ENCODE measurements at places on chromosomes 5 and 9.
A peak's percentile ranks its signal among the peaks of the same experiment; 100 is the strongest.

- peak; percentile 14 for DNase-seq
Observed at GRCh38 chr9:71646131-71646530, 122.2 kb downstream of the CEMIP2 start.

DNA sequence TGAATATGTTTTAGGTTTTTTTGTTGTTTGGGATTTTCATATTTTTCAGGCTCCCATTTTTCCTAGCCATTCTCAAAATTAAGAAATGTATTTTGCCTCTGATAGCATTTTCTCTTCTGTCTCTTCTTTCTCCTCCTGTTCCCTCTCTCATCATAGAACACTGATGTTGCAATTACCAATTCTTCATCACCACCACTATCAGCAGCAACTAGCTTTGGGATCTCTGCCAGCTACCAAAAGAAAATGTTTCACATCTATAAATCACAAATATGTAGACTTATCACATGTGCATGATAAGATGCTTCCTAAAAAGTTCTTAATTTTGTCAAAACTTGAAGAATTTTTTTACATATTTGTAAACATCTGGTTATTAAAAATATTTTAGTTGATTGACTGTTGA lies 887.1 kb downstream of the MAT2B start:
- no peak for DNase-seq

DNA sequence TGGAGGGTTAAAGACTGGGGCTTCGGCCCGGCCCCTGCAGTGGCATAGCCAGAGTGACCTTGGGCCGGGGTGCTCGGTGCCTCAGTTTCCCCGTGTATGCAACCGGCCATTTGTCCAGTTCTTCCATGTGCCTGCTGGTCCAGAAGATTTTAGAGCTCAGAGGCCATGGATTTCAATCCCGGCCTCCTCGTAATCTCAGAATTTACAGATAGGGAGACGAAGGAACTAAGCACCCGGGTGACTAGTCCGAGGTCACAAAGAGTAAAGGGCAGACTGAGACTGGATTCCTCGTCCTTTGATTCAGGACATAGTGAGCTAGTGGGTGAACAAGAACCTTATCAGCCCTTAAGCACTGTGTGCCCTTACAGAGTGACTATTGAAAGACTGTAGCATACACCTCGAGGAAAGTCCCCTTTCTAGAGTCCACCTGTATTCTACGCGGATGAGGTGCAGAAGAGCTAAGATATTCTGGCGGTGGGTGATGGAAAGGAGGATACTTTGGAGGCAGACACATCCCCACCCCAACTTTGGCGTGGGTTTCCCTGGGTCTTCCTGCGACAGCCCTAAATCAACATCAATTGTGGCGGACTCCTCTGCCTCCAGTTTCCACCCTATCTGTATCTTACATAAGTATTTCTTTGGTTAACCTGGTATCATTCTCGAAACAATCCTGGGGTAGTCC lies 597 bp downstream of the SLC31A1 start:
- DNase-seq: no peak

DNA sequence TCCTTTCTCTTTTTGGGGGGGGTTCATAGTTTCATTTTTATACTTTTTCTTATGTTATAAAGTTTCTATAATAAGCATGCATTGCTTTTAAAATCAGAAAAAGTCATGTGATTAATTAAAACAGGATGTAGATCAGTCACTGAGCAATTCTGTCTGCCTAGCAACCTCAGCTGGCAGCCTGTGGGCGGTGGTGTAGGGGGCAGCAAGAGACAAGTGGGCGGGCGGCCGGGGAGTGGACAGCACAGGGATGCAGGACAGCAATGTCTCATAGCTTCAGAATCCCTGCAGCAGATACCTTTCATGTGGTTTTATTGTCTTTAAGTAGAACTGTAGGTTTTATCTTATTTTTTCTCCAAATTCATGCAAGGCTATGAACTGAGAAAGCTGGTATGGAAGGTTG lies 101.9 kb upstream of the S1PR3 start:
- DNase-seq: peak; percentile 5

GRCh38 chr5:57986761-57987341 lies 473.0 kb downstream of the PLK2 start:
- peak; percentile 4 for DNase-seq

DNA sequence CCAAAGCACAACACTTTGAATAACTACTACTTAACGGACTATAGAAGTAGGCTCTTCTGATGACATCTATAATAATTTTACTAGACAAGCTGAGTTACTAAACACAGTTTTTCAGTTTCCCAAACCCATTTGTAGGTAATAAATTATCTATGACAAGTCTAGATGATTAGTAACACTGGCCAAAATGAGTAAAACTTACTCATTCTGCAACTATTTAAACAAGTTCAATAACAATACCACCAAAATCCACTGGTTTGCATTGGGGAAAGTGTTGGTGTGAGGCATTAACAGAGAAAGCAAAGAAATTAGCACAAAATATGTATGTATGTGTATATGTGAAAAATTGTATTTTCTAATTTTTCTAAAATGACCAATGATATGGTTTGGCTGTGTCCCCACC lies 119.3 kb downstream of the NR2F1-AS1 start:
- DNase-seq: no peak

DNA sequence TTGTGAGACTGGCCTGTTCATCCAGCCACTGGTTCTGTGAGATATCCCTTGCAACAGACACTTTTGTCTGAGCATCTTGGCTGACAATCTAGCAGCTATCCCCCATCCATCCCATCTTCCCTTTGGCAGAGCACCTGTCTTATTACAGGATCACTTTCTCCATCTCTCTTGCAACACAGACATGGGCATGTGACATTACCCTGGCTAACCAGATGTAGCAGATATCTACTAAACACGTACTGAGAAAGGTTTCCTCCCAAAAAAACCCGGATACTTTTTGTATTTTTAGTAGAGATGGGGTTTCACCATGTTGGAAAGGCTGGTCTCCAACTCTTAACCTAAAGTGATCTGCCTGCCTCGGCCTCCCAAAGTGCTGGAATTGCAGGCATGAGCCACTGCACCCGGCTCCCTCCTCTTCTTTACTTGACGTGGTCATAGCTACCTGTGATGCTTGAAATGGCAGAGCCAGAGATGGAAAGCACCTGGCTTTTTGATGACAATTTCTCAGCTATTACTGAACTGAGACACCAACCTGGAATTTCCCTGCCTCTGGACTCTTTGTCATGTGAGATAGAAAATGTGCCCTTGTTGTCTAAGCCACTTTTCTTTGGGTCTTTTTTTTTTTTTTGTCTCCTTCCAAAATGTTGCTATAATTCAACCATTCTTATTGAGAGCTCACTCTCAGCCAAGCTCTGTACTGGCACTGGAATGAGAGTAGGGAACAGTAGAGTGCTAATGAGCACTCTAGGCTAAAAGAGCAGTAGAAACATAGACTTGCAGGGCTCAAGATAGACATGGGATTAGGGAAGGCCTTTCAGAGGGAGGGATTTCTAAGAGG lies 32.6 kb downstream of the FNBP1 start:
- no peak for DNase-seq

- DNase-seq: no peak
Observed at GRCh38 chr9:6788162-6789016, 30.6 kb downstream of the KDM4C start.

- DNase-seq: peak; percentile 42
Observed at GRCh38 chr5:172454358-172455086, at the start of gene SH3PXD2B. SH3PXD2B (minus strand) TSS chr5:172454525; CDS start chr5:172454352, 173 bp downstream.

DNA sequence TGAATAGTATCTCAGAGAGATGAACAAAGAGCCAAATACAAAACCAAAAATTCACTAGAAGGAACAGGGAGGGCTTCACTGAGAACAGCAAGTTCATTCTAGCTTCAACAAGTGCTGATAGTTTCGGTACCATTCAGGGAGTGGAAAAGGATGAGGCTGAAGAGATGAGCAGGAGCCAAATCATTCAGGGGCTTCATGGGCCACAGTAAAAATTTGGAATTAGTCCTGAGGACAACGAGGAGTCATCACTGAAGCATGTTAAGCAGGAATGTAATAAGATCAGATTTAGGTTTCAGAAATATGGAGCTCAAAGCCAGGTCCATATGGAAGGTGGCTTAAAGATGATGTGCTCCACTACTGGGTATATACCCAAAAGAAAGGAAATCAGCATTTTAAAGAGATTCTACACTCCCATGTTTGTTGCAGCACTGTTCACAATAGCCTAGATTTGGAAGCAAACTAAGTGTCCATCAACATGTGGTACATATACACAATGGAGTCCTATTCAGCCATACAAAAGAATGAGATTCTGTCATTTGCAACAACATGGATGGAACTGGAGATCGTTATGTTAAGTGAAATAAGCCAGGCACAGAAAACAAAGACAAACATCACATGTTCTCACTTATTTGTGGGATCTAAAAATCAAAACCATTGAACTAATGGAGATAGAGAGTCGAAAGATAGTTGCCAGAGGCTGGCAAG lies 36.2 kb downstream of the SPOCK1 start:
- DNase-seq: no peak
